ENCODE measurements at places on chromosomes 3 and 15.
A peak's percentile ranks its signal among the peaks of the same experiment; 100 is the strongest.

DNA sequence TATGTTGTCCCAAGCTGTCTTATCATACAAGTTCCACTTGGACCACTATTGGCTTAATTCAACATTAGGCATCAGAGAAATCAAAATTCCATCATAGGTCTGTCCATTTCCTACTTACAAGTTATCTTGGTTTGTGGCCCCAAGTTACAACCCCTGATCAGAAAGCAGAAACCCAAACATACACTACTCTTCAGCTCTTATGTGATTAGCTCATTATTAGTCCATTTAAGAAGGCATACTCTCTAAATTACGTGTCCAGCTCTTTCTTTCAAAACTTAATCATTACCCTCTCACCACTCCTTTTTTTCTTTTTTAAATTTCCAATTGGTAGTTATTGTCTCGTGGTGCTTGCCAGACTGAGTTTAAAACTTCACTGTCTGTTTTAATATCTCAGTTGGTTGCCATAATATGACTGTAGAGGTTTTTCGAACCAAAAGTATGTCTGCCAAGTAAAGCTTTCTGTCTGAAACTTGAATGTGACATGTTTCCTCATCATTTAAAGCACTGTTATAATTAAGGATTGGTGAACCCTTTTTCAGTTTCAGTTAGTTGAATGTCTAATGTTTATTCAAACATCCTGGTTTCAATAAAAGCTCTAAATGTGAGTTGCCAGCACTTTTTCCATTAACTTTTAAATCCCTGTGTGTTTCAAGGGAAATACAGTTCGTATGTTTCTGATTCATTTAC lies 150.3 kb downstream of the SAMMSON start:
- DNase-seq: no peak

DNA sequence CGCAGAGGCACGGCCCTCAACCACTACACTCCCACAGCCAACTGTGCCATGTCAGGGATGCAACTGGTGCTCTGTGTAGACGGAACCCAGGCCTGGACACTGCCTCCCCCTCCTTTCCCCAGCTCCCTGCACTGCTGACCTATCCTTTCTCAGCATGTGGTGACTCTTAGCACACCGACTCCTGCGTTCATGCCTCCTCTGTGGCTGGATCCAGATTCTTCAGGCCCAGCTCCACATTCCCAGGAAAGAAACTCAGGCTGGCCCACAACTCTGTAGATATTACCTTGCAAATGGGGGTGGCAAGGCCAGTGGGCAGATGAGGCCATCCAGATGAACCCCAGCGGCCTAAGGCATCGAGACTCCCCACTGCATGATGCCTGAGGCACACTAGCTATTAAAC lies 272.7 kb downstream of the OCA2 start:
- no peak for DNase-seq

DNA sequence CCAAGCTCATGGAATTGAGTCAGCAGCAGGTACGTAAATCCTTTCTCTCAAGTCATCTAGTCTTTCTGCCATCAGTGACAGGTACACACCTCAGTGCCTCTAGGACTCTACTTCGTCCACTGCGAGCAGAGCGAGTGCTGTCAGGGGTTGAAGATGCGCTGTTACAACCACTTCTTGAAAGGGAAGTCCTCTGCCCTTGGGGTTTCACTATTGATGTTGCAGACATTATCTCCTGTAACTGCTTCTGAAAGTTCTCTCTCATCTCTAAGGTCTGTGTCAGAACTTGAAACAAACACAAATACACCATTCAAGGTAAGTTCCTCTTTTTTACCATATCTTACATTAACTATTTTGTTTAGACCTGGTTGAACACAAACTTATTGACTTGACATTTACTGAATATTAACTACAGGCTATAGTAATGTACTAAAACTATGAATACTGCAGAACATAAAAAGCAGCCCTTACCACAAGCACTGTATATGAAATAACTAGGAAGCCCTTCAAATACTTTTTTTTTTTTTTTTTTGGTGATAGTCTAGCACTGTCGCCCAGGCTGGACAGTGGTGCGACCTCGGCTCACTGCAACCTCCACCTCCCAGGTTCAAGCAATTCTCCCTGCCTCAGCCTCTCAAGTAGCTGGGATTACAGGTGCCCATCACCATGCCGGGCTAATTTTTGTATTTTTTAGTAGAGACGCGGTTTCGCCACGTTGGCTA lies 41.5 kb downstream of the TOPBP1 start:
- no peak for DNase-seq

DNA sequence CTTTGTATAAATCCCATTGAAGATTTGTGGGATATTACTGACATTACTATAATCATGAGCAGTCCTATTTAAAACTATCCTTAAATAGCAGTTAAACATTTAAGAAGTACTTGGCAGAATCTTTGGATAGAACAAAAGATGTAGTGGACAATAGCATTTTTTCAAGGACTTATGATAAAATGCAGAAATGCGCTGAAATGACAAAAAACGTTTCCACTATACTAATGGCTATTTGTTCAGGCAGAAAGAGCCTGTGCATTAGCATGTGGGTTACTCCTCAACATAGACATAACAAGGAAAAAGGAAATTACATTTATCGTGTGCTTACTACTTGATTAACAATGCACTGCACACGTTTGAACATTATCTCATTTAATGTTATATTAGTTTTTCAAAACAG lies 80.7 kb downstream of the GADL1 start:
- no peak for DNase-seq

GRCh38 chr3:59286791-59287531 lies 237.1 kb upstream of the CFAP20DC start:
- no peak for DNase-seq

GRCh38 chr15:58574631-58575030 lies 142.8 kb downstream of the LIPC start:
- DNase-seq: no peak

GRCh38 chr3:81095956-81096355 lies 665.5 kb downstream of the GBE1 start:
- DNase-seq: no peak

DNA sequence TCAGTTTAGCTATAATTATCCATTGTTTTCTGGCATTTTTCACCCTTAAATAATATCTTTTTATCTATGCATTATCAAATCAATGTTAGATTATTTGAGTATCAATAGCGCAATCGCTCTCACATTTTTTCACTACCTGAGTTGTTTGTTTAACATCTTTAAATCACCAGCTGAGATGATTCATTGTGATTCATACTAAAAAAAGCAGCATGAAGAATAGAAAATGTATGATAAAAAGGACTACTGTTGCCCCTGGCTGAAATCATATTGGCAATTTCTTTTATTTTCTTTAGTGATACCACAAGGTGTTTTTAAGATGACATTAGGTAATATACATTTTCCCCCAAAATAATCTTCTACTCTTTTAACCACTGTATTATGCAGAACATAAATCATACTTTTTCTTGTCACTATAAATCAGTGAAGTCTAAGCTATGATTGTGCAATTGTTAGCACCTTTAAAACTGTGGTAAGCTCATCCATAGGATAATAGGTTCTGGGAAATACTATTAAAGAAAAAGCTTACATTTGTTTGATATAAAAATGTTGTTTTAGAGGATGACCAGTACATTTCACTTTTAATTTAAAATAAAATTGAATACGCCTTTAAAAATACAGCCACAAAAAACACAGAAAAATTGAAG lies 889.1 kb downstream of the NAALADL2 start:
- no peak for DNase-seq

- DNase-seq: no peak
These were observed 17.6 kb downstream of the RSL24D1 start for GRCh38 chr15:55179141-55179540.

DNA sequence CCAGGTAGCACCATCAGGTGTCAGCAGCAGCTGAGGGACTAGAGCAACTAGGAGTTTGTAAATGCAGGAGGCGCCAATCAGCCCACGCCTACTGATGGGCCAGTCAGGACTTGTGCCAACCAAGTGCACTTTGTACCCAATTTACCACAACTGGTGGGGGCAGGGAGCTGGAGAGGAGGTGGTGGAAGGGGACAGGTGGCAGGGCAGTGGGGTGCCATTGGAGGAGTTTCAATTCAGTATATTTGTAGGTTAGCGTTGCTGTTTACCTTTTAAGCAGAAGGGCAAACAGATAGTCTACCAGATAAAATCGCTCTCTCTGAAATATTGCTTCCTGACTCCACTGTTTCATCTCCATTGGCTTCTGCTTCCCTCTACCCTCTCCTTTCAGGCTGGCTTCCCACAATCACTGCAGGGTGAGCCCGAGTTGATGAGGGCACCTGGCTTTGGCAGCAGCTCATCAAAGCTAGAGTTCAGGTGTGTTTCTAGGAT lies 75.7 kb downstream of the TRIM69 start:
- DNase-seq: no peak

- no peak for DNase-seq
These were observed 9.1 kb downstream of the BFSP2 start for GRCh38 chr3:133408961-133409360.

GRCh38 chr3:20054549-20054987 lies 14.3 kb downstream of the KAT2B start:
- peak; percentile 94 for DNase-seq

DNA sequence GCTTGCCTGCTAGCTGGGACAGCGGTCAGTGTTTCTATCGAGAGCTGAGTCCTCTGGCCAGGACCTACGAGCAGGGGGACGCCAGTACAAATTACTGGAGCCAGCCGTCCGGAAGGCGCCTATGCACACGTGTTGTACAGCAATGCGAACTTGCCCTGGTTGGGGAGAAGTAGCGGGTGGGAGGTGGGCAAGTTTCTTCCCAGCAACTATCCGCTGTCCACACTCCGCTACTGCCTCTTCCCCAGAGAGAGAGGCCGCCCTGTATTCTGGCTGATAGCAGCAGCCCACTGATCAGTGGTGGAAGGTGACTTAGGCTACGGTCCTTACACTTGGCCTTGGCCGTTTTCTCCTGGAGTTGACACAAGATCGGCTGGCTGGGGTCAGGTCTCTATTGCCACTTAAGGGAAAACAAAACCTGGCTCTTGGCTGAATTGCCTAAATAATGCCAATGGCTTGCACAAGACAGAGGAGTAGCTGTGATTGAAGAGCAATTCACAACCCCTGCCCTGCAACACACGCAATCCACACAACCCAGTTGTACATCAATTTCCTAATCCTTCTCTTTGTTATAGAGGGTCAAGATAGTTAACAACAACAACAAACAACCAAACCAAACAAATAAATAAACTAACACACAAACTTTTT lies 12.8 kb upstream of the SHC4 start:
- DNase-seq: no peak

DNA sequence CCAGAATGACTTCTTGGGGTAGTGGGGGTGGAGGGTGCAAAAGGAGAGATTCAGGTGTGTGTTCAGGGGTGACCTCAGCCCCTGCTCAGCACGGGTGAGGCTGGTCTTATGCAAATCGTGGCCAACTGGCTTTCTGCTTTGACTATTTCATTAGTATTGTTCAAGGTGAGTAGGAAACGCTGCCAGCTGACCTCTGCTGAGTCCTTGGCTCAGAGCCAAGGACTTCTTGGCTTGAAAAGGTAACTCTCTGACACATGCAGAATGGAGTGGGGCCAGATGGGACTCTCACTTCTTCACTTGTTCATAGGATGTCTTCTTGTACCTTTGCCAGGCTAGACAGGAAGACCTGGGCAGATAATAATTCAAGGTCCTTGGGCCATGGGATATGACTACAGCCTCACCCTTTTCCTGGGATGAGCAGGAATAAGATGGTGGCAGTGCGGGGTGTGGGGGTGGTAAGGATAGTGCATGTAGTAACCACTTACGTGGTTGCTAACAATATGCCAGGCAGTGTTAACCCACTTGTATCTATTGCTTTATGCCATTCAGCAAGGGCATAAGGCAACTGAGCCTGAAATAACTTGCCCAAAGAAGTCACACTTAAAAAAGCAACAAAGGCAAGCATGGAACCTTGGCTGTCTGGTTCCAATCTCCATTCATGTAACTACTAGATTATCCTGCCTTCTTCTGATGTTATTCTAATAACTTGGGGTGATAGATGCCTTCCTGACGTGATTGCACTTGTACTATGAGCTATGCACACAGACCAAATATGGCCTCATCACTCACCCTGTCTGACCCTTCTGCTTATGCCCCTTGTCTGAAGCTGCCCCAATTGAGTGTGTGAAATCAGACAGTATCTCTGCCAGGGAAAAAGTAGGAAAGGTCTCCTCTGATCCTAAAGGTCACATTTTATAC lies 193.1 kb downstream of the NR1D2 start:
- peak; percentile 30 for DNase-seq

GRCh38 chr3:56909349-56909748 lies 107.6 kb upstream of the ARHGEF3 start:
- DNase-seq: no peak

- no peak for DNase-seq
These were observed 479.5 kb upstream of the AGTR1 start for GRCh38 chr3:148218222-148218621.

DNA sequence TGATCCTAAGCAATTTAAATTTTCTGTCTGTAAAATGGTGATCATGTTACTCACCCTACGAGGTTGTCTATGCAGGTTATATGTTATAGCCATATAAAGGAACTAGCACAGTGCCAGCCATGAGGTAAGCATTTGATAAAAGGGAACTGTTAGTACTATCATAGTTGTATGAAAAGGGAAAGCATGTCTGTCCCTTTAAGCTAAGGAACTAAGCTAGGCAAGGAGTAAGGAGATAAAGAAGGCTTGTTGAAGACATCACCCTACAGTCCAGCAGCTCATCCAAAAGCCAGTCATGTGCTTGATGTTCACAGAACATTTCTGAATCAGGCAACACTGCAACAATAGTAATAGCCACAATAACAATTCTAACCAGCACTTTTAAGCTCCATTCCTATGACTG lies 243.9 kb downstream of the ZBTB20 start:
- no peak for DNase-seq

GRCh38 chr15:53618461-53618860 lies 141.0 kb downstream of the WDR72 start:
- no peak for DNase-seq

DNA sequence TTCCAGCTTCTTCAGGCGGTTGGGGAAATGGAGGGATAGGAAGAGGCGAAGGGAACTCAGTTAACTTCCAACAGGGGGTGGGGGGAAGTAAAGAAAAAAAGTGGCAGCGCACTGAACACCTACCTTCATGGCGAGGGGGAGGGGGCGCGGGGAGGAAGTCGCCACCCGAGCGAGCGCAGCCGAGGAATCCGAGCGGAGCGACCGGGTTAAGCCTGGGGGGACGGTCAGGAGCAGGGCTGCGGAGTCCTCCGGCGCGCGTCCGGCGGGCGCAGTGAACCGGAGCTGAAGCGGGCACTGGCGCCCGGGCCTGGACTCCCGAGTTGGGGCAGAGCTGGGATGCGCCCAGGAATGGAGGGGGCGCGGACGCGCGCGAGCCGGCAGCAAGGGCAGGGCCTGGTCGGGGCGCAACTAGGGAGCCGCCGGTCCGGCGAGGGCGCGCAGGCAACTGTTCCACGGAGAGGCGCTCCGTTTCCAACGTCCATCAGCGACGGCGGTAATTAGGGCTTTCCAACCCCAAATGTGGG lies at the start of gene WNT5A:
TSS of gene WNT5A (minus strand) at position 450 of the 524 bp plus-strand sequence. CDS start at position 129, 321 bp downstream.
- DNase-seq: no peak

- DNase-seq: no peak
These were observed 221.1 kb downstream of the LRTM1 start for GRCh38 chr3:54706738-54707137.

DNA sequence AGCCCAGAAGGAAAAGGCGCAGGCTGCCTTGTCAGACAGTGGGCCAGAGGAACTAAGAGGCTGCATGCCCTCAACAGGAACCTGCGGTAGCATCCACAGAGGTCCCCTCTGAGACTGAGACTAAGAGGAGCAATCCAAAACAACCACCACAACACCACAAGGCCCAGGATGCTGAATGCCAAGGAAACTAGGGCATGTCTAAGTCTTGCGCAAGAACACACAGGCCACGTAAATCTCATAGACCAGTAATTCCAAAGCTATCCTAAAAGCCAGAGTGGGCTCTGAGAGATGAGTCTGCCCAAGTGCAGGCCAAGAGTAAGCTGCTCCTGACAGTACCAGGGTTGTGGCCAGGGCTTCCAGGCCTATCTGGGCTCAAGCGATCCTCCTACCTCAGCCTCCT lies 12.9 kb downstream of the MON1A start:
- no peak for DNase-seq
